B cell (primary cell): ENCODE measurements at places on chromosomes 16 and 17. TPM values are rescaled to one million over a fixed set of nuclear protein-coding genes. Genes with fewer than 3 reads are reported as not detected.

Gene CSH1
- not detected in 2 replicates for total RNA-seq

Gene C16orf46
- 0.73 TPM in 1 of 2 replicates, not detected in the other for total RNA-seq

Gene AANAT
- total RNA-seq, result 0.94 TPM in 1 of 2 replicates, not detected in the other

DNA sequence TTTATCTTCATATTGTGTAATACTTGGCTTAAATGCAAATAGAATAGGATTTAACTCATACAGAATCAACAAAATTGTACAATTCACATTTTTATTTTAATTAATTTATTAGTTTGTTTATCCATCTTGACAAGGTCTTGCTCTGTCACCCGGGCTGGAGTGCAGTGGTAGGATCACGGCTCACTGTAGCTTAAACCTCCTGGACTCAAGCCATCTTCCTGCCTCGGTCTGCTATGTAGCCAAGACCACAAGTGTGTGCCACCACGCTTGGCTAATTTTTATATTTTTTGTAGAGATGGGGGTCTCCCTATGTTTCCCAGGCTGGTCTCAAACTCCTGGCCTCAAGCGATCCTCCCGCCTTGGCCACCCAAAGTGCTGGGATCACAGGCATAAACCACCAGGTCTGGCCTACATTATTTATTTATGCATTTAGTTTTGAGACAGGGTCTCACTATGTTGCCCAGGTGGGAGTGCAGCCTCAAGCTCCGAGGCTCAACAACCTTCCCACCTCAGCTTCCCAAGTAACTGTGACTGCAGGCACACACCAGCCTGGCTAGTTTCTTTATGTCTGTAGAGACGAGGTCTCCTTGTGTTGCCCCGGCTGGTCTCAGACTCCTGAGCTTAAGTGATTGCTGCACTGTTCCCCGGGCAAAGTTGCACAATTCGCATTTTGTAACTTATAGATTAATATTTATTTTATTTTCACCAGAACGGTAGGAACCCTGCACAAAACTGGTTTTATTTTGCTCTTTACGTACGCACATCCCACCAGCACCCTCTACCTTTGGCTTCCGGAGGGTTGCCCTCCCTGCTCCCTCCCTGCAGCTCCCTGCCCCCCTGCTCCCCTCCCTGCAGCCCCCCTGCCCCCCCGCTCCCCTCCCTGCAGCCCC lies 4.9 kb downstream of the DPEP1 start:
- no peak for DNase-seq

Gene C16orf95
- 2.3 and 2.5 TPM in 2 replicates for total RNA-seq

GRCh38 chr17:35498448-35499178 lies 38.9 kb downstream of the SLFN12L start:
- no peak for DNase-seq

- DNase-seq, result no peak
Observed at GRCh38 chr16:80403894-80404293, 136.9 kb upstream of the DYNLRB2 start.

GRCh38 chr17:72343911-72344310 lies 223.1 kb downstream of the SOX9 start:
- no peak for DNase-seq

Gene SLC2A4
- not detected in 2 replicates for total RNA-seq

Gene CRYBA1
- not detected in 2 replicates for total RNA-seq

DNA sequence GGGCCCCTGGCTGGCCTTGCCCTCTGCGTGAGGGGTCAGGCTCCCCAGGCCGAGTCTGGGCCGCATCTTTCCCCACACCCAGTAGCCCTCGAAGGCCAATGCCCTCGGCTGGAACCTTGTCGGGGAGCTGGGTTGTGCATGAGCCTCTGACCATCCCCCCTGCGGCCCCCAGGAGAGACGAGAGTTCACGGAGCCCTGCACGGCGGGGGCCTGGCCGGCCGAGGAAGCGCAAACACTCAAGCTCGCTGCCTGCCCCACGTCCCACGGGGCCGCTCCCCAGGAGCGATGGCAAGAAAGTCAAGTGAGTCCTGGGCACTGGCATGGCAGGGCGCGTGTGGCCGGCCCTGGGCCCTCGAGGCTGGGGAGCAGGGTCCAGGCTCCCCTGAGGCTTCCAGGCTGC lies 57.3 kb downstream of the BAHCC1 start:
- no peak for DNase-seq

- no peak for DNase-seq
Observed at GRCh38 chr16:11349599-11350276, 4.5 kb downstream of the RMI2 start.
